Nucleus accumbens (tissue), 56 donors: ENCODE measurements at places on chromosomes 2 and 18.

GRCh38 chr2:31386648-31387047 is 27.9 kb downstream of the XDH start:
- no peak for DNase-seq

DNA sequence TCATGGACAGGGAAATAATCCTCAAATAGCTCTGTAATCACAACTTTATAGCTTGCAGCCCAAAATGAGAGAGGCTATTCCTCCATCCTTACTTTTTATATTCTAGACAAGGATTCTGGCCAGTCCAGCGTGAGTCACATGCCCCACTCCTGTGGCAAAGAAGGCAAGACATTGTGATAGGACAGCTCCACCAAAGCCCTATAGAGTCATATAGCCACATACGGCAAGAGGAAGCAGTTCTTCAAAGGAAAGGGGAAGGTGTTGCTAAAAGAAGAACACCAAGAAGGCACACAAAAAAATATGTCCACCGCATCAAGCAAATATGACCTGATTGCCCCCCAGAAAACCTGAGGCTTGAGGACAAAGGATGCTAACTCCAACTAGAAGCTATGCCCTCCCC is 3.4 kb upstream of the GFPT1 start:
- DNase-seq = no peak

DNA sequence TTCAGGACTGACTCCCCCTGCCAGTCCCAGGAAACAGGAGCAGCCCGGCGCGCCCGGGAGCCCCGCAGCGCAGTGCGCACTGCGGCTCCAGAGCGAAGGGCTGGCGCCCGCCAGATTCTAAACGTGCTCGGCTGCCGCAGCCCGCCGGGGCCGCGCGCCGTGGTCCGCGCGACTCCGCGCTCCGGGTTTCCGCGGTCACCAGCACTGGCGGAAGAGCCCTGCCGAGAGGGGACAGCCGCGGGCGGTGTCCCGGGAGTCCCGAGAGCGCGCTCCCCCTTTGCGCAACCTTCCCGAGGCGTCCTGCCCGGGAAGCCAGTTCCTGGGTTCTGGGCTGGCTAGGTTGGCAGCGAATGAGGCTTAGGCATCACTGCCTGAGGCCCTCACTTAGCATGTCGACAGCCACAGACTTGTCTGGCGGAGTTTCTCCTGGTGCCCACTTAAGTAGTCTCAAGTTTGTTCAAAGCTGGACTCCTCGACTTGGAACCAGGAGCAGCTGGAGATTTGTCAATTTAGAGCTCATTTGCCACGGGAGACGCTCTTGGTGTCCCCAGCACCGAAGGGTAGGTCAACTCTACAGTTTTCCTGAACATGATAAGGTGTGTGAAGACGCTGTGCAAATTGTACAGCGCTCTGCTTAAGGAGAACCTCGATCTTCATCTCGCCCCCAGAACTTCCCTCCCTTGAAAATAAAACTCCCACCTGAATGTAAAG is 1.5 kb upstream of the VSNL1 start:
- no peak for DNase-seq

DNA sequence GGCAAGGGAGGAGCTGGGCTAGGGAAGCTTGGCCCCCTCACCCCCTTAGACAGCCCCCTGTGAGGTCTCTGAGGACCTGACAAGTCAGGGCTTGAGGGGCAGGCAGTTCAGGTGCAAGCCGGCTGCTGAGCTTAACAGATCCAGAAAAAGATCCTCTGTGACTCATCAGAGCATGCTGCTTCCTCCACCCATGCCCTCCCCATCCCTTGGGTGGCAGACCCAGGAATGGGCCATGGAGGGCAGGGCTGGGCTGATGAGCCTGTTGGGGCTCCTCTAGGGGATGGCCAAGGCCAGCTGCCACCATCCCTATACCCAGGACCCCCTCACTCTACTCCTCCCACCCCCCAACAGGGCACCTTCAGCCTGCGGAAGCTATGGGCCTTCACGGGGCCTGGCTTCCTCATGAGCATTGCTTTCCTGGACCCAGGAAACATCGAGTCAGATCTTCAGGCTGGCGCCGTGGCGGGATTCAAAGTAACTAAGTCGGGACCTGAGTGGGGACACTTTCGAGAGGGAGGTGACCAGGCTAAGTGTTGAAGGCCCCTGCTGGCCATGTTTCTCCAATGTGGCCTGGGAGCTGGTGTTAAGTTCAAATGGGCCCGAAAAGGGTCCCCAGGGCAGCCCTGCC is 1.9 kb downstream of the SLC11A1 start:
- no peak for DNase-seq

GRCh38 chr2:110877031-110877827 is 144.9 kb downstream of the ACOXL start:
- DNase-seq = no peak

- DNase-seq = no peak
These were observed 1240.9 kb upstream of the CHAC2 start for GRCh38 chr2:52526735-52527134.

- no peak for DNase-seq
These were observed 125.1 kb upstream of the HAAO start for GRCh38 chr2:42917425-42917927.

- peak; percentile 64 for DNase-seq
These were observed 7.1 kb upstream of the KLF11 start for GRCh38 chr2:10036095-10036884.

GRCh38 chr18:13112982-13113381 is 105.6 kb upstream of the LDLRAD4 start:
- peak; percentile 49 for DNase-seq

DNA sequence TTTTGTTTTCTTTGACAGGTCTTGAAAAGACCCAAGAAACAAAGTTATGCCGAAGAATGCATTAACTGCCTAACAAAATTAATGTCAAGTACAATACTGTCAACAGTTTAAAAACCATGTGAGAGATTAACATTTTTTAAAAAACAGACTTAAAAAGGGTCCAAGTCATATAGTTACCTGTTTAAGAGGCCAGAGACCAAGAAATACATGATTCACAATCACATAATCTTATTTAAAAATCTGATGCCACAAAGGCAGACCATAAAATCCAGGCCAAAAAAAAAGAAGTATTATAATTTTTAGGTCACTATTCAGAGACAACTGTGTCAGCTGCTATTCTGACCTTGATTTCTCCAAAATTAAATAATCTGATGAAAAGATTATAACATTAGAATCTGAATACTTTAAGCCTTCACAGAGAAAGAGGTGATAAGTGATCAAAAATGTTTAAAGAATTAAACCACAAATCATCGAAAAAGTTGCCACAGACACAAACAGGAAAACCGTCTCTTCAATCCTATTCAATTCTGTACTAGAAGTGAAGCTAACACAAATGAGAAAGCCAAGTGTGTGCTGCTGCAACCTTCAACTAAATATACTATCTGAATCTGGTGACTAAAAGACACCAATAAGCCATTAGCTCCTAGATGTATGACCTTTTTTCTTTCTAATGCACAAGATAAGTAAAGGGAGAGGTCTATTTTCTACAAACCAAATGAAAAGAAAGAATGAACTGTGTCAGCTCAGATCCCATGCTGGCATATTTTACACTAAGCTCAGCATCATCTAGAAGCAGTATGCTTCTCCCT is 286.0 kb downstream of the ZEB2 start:
- no peak for DNase-seq

DNA sequence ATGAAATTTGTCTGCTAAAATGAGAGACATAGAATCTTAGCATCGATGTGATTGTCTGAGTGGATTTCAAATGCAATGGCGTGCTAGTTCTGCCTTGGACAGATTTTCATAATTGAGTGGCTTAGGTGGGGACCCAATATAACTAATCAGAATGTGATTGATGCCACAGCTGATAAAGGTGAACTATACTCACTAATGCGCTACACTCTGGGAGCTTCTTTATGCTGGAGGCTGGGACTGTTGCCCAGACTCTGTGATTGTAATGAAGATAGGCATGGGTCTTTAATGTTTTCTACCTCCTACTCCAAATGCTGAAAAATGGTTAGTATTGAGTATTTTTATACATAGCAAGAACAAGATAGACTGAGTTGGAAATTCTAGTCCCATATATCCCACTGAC is 339.5 kb upstream of the SLC39A10 start:
- no peak for DNase-seq

GRCh38 chr2:72932045-72932740 is 14.9 kb downstream of the EMX1 start:
- no peak for DNase-seq

DNA sequence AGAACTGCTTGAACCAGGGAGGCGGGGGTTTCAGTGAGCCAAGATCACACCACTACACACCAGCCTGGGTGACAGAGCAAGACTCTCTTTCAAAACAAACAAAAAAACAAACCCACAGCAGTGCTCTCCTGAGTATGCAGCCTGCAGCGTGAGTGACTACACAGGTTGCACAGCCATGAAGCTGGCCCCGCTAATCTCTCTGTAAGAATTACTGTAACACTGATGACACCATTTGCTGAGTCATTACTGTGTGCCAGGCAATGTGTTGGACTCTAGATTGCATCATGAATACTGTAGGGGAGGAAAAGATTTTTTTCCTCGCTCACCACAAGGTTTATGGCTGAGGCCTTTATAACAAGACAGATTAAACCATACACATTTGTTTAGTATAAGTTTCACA is 118.6 kb upstream of the ATP8B1 start:
- DNase-seq = no peak

GRCh38 chr2:232683368-232683767 is 13.8 kb upstream of the GIGYF2 start:
- no peak for DNase-seq

GRCh38 chr2:189466656-189467055 is 25.4 kb downstream of the WDR75 start:
- no peak for DNase-seq

DNA sequence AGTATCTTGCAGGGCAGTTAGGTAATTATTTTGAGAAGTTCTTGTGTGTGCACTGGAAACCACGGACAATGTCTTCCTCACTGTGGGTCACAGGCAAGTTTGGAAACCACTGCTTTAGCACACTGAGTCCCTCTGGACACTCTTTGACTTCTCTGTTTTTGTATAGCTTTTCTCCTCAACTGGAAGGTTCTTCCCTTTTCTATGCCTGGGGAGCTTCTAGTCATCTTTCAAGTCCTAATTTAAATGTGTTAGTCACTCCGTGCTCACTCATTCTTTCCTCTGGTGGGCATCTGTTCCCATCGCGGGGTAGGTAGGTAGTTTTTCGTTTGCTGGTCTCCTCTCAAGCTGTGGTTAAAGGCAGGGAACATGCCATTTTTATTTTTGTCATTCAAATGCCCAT is 32.1 kb downstream of the E2F6 start:
- DNase-seq = no peak

GRCh38 chr18:57128220-57128932 is 18.5 kb upstream of the BOD1L2 start:
- no peak for DNase-seq

DNA sequence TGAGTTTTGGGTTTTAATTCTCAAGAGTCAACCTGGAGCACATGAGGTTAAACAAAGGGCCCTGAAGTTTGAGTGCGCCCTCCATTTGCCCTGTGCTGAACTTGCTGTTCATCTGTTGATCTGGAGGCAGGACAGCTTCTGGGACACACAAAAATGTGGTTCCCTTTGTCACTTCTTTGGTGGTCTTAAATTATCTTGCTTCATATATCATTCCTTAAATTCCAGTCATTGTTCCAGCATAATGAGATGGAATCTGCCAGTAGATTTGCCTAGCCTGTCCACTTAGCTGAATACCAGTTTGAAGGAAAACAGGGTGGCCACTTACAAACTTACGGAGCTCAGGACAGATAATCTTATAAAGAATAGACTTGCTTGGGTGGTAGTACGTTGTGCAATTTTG is 916 bp downstream of the CETN1 start:
- no peak for DNase-seq

GRCh38 chr2:26683583-26683982 is 8.9 kb upstream of the KCNK3 start:
- DNase-seq = no peak

- no peak for DNase-seq
These were observed 4.7 kb downstream of the ZEB2 start for GRCh38 chr2:144515099-144515695.

- no peak for DNase-seq
These were observed 14.5 kb downstream of the CHRNA1 start for GRCh38 chr2:174749793-174750192.

GRCh38 chr2:174952607-174953006 is 52.6 kb downstream of the CHN1 start:
- no peak for DNase-seq

DNA sequence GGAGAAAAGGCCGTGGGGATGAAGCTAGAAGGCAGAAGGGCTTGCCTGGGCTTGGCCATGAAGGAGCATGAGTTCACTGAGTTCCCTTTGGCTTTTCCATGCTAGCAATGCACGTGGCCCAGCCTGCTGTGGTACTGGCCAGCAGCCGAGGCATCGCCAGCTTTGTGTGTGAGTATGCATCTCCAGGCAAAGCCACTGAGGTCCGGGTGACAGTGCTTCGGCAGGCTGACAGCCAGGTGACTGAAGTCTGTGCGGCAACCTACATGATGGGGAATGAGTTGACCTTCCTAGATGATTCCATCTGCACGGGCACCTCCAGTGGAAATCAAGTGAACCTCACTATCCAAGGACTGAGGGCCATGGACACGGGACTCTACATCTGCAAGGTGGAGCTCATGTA is 2.9 kb downstream of the CTLA4 start:
- no peak for DNase-seq

- no peak for DNase-seq
These were observed 95.4 kb downstream of the ITGB1BP1 start for GRCh38 chr2:9327873-9328352.

- no peak for DNase-seq
These were observed 270.8 kb downstream of the NYAP2 start for GRCh38 chr2:225670111-225670974.

DNA sequence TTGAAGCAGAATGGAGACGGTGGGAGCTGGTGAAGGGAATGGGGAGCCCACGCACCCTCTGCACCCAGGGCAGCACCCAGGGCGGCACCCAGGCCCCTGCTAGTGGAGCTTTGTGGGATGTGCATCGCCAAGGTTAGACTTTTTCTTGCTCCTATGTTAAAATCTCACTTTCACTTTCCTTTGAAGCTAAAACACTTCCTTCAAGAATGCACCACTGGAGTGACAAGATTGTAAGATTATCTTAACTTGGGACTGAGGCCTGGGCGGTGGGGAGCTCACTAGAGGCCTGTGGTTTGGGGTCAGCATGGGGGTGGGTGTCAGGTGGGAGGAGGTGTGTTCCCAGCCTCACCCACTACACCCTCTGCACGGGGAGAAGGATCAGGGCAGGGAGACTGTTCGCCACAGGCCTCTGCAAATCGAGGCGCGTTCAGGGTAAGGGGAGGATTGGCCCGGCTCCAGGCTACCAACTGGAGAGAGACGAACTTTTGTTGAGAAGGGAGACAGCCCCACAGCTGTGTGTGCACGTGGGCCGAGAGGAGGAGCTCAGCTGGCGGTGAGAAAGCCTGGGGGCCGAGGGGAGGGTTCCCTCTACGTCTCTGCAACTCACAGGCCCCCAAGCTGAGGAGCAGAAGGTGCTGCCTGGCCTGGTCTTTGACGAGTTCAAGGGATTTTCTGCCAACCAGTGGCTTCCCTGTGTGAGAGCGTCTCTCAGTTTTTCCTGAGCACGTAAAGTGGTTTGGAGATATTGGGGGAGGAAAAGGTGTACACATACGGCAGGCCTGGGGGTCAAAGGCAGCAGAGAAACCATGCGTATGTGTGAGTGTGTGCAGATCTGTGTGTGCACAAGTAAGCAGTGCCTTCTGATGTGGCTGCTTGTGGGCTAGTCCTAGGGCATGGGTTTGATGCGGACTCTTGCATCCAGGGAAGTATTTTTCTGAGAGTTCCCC is 147.7 kb downstream of the KLHL29 start:
- peak; percentile 58 for DNase-seq
